ENCODE measurements at places on chromosomes 5 and 9. TPM values are rescaled to one million over a fixed set of nuclear protein-coding genes. Genes with fewer than 3 reads are reported as not detected.

Gene PCDHA11
- total RNA-seq, result not detected

Gene DBH
- total RNA-seq, result not detected

Gene OTULIN
- total RNA-seq, result 19.6 TPM

Gene LCN2
- not detected for total RNA-seq

Gene FOXD4L3
- not detected for total RNA-seq

Gene C9orf50
- total RNA-seq, result not detected

Gene SMC5
- total RNA-seq, result 9.4 TPM
